Cortex of kidney (tissue), 1 donor: ENCODE measurements at places on chromosomes 4 and X.

- DNase-seq: no peak
These were observed 633.5 kb downstream of the RAPGEF2 start for GRCh38 chr4:159736411-159736810.

- DNase-seq: no peak
These were observed 97.1 kb upstream of the SLC4A4 start for GRCh38 chr4:71241501-71242288.

- DNase-seq: no peak
These were observed 96.7 kb downstream of the ITM2A start for GRCh38 chrX:79270401-79270800.

DNA sequence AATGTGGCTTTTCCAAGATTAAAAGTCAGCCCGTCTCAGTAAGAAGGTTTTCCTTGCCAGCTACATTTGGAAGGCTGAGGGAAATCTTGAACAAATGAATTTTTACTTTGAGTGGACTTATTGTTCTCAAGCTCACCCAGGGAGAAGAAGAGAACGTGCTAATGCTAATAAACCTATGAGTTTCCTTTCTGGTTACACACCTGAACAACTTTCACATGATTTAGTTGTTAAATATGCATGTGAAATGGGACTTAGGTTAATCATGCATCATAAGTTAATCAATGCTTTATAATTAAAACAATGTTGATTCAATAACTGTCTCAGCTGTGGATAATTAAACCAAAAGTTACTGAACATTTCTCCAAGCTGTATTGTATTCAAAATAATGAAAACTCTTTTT is 33.9 kb downstream of the DIPK2B start:
- no peak for DNase-seq

GRCh38 chr4:26525136-26525770 is 35.0 kb upstream of the CCKAR start:
- DNase-seq: no peak

GRCh38 chrX:21590012-21590776 is 67.9 kb downstream of the KLHL34 start:
- DNase-seq: no peak

GRCh38 chr4:125481334-125482045 is 166.7 kb downstream of the FAT4 start:
- DNase-seq: no peak

- DNase-seq: no peak
These were observed 14.4 kb downstream of the DDIT4L start for GRCh38 chr4:100175858-100176257.

DNA sequence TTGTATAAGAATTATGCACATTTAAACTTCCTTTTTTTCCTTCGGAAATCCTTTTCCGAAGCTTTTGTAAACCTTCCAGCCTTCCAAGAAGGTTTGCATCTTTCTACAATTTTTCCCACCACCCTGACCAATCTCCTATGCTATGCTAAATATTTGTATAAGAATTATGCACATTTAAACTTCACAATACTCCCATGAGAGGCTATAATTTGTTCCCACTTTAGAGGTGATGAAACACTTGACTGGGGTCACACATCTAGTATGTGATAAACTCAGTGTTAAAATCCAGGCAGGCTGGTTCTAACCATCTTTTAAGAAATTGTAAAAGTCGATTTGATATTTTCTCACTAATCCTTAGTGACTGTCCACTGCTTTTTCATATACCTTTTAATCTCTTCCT is 22.1 kb downstream of the NUDT6 start:
- no peak for DNase-seq

GRCh38 chr4:81453024-81453423 is 18.7 kb downstream of the RASGEF1B start:
- no peak for DNase-seq

DNA sequence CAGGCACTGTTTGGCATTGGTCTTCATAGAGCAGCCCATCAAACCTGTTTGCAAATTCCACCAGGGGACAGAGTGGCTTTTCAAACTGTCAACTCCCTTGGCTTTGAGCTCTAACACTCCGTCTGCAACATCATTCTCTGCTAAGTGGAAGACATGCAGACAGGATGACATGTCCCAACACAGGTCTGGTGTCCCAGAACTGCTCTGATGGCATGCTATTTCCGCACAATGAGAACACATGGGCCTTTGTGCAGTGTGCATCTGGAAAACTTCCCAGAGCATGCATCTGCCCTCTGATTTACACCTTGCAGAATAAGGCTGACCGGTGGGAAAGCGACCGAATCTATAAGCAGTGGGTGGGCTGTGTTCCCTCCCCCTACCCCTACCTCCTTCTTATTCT is 212.8 kb upstream of the GYPA start:
- DNase-seq: no peak

- DNase-seq: no peak
These were observed 21.0 kb upstream of the EFNB1 start for GRCh38 chrX:68807818-68808217.

GRCh38 chr4:124279741-124280140 is 432.8 kb downstream of the ANKRD50 start:
- DNase-seq: no peak

DNA sequence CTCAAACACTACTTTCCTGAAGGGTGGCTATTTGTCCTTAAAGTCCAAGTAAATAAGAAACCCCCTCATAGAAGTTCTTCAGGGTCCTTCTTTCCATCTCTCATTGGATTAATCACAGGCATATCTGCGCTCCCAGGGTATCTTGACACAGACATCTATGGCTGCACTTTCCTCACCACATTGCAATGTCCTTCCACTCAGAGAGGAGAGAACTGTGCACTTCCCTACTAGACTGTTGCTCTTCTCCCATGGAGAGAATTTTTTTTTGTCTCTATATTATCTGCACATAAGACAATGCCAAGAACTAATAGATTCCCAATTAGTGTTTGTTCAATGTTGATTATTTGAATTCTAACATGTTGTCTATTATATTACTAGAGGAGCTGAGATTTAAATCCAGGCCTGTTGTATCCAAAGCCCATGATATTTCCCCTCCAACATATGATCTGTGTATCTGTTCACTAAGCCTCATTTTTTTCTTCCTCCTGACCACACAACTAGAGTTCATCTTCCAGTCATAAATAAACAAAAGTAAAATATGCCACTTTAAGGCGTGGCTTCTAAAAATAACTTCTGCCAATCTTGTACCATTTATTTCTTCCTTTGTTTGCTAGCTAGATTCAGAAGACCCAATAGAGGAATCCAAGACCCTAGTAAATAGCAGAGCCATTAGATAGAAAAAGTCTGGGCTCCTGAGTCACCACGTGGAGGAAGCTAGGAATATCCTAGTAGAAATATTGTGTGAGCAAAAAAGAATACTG is 61.5 kb upstream of the FAM241A start:
- no peak for DNase-seq

GRCh38 chr4:158821228-158821971 is 52.6 kb downstream of the FNIP2 start:
- DNase-seq: no peak

GRCh38 chr4:6262176-6262575 is 7.5 kb upstream of the WFS1 start:
- DNase-seq: no peak

DNA sequence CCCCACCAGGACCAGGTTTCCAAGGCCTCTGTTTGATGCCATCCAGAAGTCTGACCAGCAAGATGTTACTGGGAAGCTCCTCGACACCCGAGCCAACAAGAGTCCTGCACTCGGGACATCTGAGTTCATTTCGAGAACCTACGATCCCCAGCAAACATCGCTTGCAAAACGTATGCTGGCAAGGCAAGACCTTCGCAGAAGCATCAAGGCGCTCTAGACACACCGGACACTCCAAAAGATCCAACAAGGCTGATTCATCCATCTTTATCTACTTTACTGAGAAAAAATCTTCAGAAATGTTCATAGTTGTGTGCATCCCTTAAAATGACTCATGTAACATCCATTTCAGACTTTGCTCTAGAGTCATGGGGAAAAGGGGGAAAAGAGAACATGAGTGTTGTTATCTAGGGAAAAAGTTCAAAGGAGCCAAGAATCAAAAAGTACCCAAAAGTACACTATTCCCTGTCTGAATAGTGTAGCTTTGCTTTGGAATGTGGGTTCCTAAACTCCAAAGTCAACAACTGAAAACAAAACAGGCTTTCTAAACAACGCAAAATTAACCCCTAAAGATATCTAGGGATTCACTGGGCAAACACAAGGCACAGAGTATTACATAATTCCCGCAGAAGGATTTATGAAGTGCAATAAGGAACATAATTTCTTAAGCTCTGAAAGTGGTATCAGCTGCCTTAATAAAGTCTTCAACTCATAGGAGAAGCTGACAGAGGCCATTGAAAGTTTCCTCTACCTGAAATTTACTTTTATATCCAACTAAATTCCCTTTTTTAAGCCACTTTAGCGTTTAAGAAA is 1.6 kb downstream of the SH3RF1 start:
- no peak for DNase-seq

DNA sequence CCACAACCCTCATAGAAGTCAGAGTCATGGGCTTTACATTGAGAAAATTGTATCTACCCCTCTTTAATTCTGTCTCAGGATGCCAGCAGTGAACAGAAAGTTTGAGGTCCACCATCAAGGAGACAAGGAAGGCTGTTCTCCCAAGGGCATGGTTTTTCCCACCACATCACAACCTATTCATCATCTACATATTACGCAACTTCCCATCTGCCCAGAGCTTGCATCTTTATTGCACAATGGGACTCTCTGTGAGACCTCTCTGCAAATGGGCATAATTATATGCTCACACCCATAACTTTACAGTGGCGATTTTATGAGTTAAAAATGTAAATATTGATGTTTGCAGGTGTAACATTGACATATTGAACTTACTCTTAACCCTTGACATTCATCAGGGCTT is 38.9 kb downstream of the PAGE2 start:
- no peak for DNase-seq

DNA sequence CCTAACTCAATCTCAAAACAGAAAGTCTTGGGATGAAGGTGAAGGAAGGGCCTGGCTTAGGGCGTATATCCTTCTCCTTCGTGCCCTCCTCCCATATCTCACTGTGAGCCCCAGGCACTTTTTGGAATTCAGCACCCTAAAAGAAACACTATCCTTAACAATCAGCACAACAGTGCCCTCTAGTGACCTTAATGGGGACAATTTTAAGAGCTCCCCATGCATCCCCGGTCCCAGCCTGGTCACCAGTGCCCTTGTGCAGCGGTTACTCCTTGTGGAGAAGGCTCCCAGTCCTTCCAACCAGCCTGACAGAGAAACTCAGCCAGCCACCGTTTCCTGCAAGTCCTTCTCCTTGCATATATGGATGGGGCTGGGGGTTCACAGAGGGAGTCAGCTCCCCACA is 4.2 kb downstream of the PAK3 start:
- no peak for DNase-seq

DNA sequence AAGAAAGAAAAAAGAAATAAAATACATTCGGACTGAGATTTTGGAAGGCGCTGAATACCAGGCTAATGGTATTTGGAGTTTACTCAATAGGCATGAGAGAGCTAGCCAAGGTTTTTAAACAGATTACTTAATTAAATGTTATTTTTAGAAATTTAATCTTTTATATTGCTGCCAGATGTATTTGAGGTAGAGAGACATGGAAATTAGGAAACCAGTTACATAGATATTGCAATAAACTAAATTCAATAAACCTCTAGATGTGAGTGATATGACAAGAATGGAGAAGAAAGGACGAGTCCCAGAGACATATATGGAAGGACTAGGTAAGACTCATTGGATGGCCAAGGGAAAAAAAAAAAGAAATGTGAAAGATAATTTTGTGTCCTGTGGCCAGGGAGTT is 38.5 kb upstream of the IL13RA1 start:
- DNase-seq: no peak

- DNase-seq: no peak
These were observed 485.4 kb downstream of the C4orf33 start for GRCh38 chr4:129581305-129581704.

GRCh38 chr4:16908377-16909021 is 10.1 kb upstream of the LDB2 start:
- DNase-seq: no peak

DNA sequence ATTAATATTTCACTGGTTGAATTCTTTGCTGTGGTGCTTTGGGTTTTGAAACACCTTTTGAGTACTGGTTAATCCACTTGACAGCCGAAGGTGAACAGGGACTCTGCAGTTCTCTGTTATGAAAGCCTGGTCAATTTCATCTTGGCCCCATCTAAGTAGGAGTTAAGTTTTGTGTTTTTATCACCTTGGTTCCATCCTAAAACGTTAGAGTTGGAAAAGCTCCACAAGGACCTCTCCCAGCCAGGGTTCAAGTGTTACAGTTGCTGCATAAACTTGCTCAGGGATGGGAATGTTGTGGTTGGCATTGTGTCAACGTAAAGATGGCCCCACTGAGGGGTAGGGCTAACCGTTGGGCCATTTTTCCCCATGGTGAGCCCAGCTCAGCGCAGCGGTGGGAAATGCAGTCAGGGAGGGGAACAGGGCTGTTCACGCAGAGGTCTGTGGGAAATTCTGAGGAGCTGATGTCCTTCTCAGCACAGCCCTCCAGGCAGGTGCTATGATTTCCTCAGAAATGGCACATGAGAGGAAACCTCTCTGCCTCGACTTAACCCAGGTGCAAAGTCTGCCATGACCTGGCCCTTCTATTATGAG is 188.7 kb downstream of the STIM2 start:
- DNase-seq: no peak

- no peak for DNase-seq
These were observed 34.2 kb downstream of the RAI2 start for GRCh38 chrX:17826609-17827496.

- no peak for DNase-seq
These were observed 706.4 kb downstream of the SMARCA1 start for GRCh38 chrX:128816919-128817318.

DNA sequence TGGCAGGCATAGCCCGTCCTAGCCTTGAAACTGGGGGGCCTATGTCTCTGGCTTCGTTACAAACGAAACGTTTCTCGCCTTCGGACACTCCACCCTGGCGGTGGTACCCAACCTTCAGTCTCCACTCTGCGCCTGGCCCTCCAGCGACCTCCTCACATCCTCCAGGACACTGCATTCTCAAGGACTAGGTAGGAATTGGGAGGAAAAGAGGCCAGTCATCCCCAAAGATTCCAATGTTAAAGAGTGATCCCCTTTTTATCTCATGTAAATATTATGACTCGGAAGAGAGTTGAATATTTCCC is 2.1 kb upstream of the NKX6-1 start:
- DNase-seq: no peak

- DNase-seq: no peak
These were observed 346.6 kb upstream of the TENM3 start for GRCh38 chr4:181896614-181897013.

- no peak for DNase-seq
These were observed 334.5 kb downstream of the GASK1B start for GRCh38 chr4:157838366-157838765.

DNA sequence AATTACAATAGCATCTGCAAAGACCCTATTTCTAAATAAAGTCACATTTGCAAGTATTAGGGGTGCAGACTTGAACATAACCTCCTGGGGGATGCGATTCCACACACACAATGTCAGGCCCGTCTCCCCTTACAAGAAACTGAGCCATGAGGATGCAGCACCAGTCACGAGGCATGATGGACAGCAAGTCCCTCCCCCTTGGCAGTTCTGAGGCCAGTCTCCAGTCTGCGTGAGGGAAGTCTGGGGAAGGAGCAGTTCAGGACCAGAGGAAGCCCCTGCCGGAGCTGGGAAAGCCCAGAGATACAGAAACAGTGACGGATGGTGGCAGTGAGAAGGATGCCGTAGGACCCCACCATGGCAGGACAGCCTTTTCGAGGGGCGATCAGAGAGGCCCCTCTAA is 9.4 kb downstream of the FAM53A start:
- no peak for DNase-seq

GRCh38 chr4:3287972-3288570 is 4.8 kb upstream of the RGS12 start:
- no peak for DNase-seq

GRCh38 chr4:42915484-42915883 is 23.0 kb downstream of the GRXCR1 start:
- DNase-seq: no peak
